Progenitor cell of endocrine pancreas (in vitro differentiated cells): ENCODE measurements at places on chromosomes 2 and 18.

- no peak for DNase-seq
These were observed 11.6 kb downstream of the CD28 start for GRCh38 chr2:203718087-203718486.

GRCh38 chr2:47535073-47535472 is 132.1 kb downstream of the MSH2 start:
- DNase-seq: no peak

- no peak for DNase-seq
These were observed 90.2 kb upstream of the NCK2 start for GRCh38 chr2:105654474-105655004.

DNA sequence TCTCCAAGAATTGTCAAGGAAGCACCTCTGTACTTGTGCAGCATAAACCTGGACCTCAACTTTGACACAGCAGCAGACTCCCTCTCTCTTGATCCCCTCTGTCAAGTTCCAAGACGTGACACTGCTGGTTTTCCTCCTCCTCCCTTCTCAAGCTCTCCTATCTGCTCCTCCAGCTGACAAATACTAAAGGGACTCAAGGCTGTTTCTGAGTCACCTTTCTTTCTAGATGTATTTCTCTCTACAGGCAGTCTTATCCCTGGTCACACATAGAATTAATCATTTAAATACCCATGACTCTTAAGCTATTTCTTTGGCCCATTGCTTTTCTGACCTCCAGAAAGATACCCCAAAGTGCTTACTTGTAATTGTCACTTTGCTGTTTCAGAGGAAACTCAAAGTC is 53.5 kb downstream of the SEPTIN10 start:
- DNase-seq: no peak

- DNase-seq: no peak
These were observed 89.4 kb downstream of the ARHGAP15 start for GRCh38 chr2:143218621-143219020.

DNA sequence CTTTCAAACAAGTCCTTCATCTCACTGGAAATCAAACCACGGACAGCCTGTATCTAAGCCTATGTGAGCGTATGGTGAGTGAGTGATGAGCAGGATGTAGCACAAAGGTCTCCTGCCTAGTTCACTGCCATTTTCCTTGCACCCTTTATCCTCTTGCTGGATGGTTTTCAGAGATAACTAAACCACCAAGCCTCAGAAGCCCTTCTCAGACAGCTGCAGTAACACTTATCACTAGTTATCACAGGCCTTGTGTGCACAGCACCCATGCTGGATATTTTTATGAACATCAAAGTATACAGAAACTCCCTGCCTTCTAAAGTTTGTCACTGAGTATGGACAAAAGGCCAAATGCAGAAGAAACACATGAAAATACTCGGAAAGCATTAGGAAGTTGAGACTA is 69.5 kb downstream of the C1D start:
- DNase-seq: no peak

- DNase-seq: no peak
These were observed 40.8 kb downstream of the SCRN3 start for GRCh38 chr2:174436351-174436750.

- no peak for DNase-seq
These were observed 466.7 kb downstream of the TNS1 start for GRCh38 chr2:217535957-217536708.
